ENCODE measurements at places on chromosomes 11 and 22.

DNA sequence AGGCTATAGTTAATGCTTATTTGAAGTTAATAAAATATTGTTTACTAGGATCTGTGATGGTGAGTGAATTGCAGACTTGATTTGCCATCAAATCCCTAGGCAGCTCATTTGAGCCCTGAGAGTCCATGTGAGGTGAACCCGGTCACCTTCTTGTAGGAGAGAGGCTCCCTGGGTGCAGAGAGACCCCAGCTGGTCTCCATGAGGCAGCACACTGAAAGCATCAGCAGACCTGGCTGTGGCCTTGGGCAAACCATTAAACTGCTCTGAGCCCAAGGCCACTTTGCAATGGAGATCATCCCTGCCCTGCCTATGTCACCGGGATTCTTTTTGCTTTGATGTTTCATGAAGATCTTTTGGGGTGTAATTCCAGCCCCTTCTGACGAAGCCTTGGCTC, 125.2 kb downstream of the MICAL2 start:
- DNase-seq = no peak

- no peak for DNase-seq
These were observed 20.1 kb downstream of the GNAZ start for GRCh38 chr22:23090457-23090835.

DNA sequence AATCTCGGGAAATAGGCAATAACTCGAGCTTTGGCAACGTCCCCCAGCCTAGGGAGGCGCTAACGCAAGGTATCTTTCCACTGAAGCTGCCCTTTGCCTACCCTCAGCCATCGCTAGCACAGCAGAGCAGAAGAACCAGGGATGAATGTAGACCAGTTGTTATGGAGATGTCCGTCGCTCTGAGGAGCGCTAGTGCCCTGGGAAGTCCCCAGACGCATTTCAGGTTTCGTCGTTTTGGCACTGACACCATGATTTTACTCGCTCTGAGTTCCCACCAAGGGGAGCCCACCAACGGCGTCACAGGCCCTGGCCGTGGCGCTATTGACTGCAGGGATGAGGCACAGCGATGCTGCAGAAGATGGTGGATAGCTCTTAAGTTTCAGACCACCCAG, 22.7 kb upstream of the BDNF start:
- no peak for DNase-seq

- DNase-seq = no peak
These were observed 1.7 kb downstream of the ABTB2 start for GRCh38 chr11:34356130-34356529.

DNA sequence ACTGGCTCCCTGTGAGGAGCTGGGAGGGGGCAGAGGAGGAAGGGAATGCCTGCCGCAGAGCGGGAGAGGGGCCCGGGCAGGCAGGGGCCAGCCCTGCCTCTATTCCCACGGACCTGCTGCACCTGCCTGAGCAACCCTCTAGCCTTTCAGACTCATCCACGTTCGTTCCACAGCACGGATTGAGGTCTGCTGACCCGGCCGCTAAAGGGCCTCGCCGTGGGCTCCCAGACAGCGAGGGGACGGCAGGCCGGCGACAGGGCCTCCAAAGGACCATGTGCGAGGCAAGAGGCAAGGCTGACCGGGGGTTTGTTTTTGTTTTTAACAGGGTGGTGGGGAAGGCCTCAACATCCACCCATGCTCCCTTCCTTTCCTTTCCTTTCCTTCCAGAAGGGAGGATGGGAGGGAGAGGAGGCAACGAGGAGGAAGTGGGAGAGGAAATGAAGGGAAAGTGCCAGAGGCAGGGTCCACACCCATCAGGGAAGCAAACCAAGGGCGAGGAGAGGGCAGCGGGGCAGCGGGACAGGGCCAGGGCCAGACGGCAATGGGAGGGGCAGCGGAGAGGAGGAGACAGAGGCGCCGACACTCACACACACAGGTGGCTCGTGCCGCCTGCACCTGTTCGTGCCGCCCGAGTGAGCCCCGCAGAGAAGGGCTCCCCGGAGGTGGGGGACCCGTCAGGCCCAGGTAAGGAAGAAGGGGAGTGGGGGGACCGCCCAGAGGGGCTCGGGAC, 7.5 kb downstream of the LRFN4 start:
- no peak for DNase-seq

- DNase-seq = peak; percentile 32
These were observed 450 bp downstream of the MAP4K2 start for GRCh38 chr11:64802370-64803157.

Measured in tibial artery (tissue), 4 donors.